ENCODE measurements at places on chromosomes 4 and X.
A peak's percentile ranks its signal among the peaks of the same experiment; 100 is the strongest.

DNA sequence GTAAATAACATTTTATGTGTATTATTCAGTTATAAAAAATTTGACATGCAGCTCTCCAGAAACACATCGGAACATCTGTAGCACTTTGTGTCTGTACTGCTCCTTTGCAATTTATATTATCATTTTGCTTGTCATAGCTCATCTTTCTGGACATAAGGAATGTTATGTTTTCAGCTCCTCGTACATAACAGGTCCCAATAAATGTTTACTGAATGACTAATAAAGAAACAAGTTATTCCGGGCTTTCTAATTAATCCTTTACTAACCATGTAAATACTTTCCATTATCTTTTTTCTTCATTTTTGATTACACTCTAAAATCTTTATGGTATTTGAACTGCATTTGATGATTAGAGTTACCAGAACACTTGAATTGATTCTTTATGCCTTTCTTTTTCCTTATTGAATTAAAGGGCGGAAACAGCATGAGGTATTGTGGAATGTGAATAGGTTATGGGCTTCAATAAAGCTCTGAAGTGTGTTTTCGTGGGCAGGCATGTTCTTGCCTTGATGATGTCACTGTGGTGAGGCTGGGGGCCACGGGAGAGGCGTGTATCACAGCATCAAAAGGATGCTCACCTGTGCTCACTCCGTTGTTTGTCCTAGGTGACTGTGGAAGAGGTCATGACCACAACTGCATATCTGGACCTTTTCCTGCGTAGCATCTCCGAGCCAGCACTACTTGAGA, 131.6 kb downstream of the GATB start:
- DNase-seq: no peak

GRCh38 chr4:119040694-119041185, 94.9 kb upstream of the MYOZ2 start:
- no peak for DNase-seq

- DNase-seq: no peak
Measured at GRCh38 chr4:182749667-182750167, 167.5 kb downstream of the DCTD start.

- peak; percentile 41 for DNase-seq
Measured at GRCh38 chr4:21134994-21135393, 434.7 kb downstream of the PACRGL start.

GRCh38 chr4:66855956-66856355, 689.3 kb downstream of the CENPC start:
- DNase-seq: no peak

- no peak for DNase-seq
Measured at GRCh38 chrX:148947399-148947975, 447.1 kb downstream of the AFF2 start.

DNA sequence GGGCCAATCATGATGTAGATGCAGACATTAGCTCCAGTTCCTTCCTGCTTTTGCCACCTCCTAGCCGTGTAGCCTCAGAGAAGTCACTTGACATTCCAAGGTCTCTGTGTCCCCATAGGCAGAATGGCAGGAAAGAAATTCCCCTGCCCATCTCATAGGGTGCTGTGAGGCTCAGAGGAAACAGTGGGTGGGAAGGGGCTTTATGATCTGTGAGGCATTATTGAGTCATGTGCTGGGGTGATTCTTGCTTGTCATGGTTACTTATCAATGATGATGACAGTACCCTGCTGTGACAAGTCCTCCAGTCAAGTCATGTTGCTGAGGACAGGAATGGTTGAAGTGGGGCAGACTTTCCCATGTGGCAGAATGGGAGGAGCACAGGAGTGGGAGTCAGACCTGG, 63.7 kb downstream of the MSX1 start:
- no peak for DNase-seq

- DNase-seq: no peak
Measured at GRCh38 chr4:8387194-8387593, 53.3 kb downstream of the ACOX3 start.

DNA sequence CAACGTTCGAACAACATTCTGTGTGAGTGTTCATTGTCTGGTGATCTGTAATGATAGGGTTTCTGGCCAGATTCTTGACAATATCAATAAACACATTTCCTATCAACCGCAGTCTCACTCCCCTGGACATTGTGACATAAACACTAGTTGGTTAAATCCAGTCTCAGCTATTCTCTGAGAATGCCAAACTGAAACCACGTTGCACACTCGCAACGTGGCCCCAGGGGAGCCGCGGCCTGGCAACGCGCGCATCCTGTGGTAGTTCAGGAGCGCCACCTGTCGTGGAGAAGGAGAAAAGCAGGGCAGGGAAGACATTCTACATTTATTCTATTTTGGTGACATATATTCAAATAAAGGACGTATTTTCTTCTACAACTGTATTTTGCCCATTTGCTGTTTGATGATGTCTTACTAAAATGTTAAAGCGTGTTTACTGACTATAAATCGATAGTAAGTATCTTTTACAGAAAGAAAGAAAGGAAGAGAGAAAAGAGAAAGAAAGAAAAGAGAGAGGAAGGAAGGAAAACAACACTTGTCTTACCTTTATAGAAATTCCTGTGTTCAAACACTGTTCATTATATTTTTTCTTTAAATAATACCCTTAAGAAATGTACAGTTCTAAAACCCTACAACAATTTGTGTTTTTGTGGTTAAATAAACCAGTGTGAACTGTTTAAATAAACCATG, 738.3 kb upstream of the FRG1 start:
- DNase-seq: peak; percentile 4

DNA sequence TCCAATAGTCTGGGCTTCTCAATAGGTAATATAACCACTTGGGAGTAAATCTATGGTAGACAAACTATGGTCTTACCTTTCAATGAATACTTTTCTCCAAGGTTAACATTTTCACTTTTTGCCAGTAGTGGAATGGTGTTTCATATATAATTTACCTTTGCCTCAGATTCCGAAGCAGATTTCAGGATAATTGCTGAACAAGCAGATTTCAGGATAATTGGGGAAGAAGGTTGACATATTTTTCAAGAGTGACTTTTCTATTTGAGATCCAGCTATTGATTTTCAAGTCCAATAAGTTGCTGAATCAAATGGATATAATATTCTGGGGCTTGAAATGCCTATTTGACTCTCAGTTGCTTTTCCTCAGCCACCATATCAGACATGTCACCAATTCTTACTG, 63.6 kb downstream of the SYTL5 start:
- DNase-seq: no peak

GRCh38 chr4:24734511-24734910, 60.9 kb upstream of the SOD3 start:
- no peak for DNase-seq

- peak; percentile 35 for DNase-seq
Measured at GRCh38 chr4:44760142-44760898, 34.0 kb upstream of the GNPDA2 start.

DNA sequence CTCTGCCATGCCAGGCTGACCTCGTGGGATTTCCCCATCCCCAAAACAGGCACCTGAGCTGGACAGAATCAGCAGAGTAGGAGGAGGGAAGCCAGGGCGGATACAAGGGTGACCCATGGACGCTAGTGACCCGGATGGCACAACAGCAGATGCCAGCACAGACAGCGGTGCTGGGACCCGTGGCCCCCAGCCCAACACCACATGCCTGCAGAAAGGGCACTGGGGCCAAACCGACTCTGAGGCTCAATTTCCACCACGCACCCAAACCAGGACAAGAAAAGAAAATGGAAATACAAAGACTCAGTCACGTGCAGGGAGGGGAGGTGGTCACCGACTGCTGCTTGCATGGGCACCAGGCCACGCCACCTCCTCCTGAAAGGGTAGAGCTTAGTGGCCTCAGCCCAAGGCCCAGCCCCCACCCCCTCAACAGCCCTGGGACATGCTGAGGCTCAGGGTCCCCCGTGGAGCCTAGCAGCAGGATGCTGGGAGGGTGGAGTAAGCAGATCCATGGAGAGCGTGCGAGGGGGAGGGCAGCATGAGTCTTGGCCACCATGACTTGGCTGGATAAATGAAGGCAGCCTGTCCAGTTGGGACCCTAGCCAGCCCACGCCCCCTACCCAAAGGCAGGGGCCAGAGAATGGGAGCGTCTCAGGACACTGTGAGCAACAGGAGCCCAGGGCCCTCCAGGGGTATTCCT, 47.7 kb downstream of the C4orf50 start:
- no peak for DNase-seq

DNA sequence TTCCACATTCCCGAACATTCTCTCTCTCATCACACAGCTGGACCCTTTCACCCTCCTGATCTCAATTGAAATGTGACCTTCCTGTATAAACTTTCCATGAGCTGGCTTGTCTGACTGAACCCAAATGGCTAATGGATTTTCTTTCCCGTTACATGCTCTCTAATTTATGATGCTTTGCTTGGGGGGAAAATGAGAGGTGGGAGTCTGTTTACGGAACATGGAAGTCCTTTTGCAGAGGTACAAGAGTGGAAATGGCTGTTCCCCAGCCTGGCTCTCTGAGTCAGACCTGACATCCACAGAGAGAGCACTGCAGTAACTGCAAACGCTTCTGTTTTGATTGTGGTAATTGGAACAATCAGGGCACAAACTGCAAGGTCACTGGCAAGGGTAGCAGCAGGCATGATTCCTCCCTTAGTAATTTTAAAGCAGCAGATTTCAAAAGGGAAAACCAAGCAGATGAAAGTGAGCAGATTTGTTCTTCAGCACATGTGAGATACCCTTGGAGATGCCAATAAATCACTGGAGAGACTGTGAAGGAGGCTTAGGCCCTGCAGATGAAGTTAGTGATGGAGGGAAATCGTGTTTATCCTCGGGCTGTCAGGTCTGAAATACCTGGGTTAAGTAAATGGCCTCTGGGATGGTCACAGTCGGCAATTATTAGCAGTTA, 83.9 kb downstream of the SNCA start:
- no peak for DNase-seq

GRCh38 chrX:126550816-126551215, 1.8 kb downstream of the DCAF12L1 start:
- DNase-seq: no peak

DNA sequence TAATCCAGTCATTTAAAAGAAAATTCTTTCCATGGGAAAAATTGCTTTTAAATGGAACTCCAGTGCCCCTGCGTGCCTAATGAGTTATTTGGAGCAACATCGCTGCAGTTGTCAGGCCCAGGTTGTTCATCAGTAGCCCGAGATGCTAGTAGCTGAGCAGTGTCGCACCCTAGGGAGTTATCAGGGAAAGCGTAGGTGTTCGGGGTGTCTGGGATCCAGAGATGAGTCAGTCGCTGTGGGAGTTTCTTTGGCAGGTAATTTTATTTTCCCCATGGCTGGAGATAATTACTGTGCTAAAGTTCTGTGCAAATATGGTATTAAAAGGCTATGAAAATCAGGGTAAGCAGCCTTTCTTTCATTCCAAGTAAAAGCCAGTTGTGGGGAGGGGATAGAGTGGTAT, 49.4 kb downstream of the ANXA3 start:
- DNase-seq: no peak

- no peak for DNase-seq
Measured at GRCh38 chr4:127629371-127629770, 3.4 kb upstream of the INTU start.

GRCh38 chrX:38575888-38576287, 14.5 kb downstream of the TSPAN7 start:
- DNase-seq: no peak

Measured in CD4-positive, alpha-beta T cell treated with Interleukin-21 for 1 hour (primary cell).